ENCODE measurements at places on chromosomes 12 and 14. TPM values are rescaled to one million over a fixed set of nuclear protein-coding genes. Genes with fewer than 3 reads are reported as not detected.

DNA sequence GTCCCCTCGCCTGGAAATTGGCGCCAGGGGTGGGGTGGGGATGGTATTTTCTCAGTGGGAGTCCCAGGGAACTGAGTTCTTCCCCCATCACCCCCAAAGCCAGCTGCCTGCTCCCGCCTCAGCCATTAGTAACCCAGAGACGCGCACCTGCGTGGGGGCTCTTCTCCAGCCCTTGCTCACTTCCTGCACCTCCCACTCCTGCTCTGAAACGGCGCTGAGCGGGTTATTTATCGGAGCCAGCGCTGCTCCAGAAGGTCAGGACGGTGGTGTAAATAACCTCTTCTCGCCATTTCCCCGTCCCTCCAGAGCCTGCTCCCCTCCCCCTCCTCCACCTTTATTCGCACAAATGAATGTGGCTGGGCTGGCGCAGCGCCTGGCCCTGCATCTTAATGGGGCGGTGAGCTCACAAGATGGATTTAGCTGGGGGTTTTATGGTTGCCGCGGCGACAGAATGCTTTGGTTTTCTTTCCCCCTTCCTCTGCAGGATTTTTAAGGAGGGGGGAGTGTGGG lies 12.2 kb downstream of the GPR84 start:
- no peak for DNase-seq

GRCh38 chr14:52703225-52703624 lies 3.8 kb upstream of the PSMC6 start:
- DNase-seq, result peak; percentile 29

- DNase-seq, result no peak
These were observed 357.8 kb downstream of the DUSP6 start for GRCh38 chr12:88994537-88994936.

GRCh38 chr12:49094975-49095365 lies 369 bp upstream of the DHH start:
- DNase-seq, result no peak

DNA sequence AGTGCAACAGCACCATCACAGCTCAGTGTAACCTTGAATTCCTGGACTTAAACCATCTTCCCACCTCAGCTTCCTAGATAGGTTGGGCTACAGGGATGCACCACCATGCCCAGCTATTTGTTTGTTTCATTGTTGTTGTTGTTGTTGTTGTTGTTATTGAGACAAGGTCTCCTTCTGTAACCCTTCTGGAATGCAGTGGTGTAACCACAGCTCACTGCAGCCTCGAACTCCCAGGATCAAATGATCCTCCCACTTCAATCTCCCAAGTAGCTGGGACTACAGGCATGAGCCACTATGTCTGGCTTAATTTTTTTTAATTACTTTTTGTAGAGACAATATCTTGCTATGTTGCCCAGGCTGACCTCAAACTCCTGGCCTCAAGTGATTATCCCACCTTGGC lies 1.2 kb upstream of the NEMP1 start:
- DNase-seq, result no peak

DNA sequence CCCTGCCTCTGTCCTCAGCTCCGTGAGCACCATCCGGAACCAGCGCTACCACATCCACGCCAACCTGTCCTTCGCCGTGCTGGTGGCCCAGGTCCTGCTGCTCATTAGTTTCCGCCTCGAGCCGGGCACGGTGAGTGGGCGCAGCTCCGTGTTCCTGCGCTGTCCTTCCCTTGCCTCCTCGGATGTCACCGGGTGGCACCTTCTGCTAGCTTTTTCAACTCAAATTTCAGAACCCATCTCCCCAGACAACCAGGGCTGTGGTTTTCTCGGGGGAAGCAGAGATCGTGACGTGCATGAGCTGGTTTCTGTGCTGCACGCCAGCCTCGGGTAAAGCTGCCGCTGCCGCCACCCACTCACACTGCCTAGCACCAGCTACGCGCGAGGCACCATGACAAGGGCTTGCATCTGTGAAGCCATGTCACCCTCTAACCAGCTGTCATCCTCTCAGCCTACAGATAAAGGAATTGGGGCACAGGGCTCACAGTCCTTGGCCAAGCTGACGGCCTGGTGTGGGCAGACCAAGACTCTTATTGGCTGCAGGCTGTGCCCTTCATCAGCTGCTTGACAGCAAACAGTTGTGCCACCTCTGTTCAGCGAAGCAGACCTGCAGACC lies 152.1 kb downstream of the ADGRD1 start:
- DNase-seq, result no peak

DNA sequence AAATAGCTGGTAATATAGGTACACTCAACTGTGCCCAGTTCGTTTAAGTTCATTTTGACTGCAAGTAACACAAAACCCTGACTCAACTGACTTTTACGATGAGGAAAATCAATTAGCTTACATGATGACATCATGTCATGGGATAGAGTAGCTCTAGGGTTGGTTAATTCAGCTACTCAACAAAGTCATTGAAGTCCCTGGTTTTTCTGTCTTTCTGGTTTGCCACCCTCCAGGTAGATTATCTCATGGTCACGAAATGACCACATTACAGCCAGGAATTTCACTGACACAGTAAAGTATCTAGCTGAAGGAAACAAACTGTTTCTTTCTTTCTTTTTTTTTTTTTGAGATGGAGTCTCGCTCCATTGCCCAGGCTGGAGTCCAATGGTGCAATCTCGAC lies 68.5 kb upstream of the FUT8 start:
- DNase-seq, result peak; percentile 53

DNA sequence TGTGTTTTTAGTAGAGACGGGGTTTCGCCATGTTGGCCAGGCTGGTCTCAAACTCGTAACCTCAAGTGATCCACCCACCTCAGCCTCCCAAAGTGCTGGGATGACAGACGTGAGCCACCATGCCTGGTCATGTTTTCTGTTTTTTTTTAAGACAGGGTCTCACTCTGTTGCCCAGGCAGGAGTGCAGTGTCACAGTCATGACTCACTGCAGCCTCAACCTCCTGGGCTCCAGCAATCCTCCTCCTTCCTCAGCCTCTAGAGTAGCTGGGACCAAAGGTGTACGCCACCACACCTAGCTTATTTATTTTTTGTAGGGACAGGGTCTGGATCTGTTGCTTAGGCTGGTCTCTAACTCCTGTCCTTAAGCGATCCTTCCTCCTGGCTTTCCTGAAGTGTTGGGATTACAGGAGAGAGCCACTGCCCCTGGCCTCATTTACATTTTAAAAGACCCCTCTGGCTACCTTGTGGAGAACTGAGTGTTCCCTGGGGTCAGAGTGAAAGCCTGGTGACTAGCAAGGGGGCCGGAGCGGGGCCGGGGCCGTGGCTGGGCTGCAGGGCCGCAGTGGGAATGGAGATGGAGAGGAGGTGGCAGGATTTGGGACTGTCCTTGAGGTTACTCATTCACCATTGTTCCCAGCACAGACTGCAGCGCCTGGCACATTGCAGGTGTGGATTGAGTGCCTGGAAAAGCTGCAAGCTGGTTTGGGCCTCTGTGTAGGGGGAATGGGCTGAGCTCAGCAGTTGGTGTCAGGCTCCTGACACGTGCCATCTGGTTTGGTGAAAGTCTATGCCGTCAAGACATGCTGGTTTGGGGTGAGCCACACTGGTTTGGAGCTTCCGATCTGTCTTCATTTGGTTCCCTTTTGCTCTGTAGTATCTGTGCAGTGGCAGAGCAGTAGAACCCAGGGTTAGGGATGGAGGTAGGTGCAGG lies 18.1 kb downstream of the KMT5A start:
- no peak for DNase-seq

Gene TSHR
- total RNA-seq, result not detected

Gene FOXN3
- total RNA-seq, result 4.2 TPM

Gene ITGB7
- total RNA-seq, result 3.3 TPM

Gene KERA
- not detected for total RNA-seq

Data from PC-9 (cell line).